Fibroblast of skin of abdomen (primary cell): ENCODE measurements at places on chromosomes 2 and 18.

GRCh38 chr2:60577682-60578283 lies 24.3 kb upstream of the BCL11A start:
- DNase-seq, result no peak

- peak; percentile 96 for DNase-seq
These were observed at the start of gene HOXD8 for GRCh38 chr2:176128982-176129796. HOXD8 (plus strand) TSS chr2:176129705; CDS start chr2:176130367, 662 bp downstream.

DNA sequence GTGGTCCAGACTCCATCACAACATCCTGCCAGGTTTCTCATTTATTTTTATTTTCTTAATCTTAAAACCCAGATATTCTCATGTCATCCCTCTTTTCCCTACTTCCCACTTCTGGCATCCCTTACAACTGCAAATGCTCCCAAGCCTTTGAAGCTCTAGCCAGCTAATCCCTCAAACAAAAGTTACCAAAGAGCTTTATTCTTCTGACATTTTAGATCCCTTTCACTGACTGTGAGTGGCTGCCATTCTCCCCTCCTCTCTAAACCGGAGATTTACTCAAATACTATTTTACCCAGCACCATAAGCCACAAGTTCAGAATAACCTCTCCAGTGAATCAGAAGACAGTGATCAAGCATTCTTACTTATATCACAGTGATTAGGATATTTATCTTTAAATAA lies 569.0 kb upstream of the SYT4 start:
- DNase-seq, result no peak

DNA sequence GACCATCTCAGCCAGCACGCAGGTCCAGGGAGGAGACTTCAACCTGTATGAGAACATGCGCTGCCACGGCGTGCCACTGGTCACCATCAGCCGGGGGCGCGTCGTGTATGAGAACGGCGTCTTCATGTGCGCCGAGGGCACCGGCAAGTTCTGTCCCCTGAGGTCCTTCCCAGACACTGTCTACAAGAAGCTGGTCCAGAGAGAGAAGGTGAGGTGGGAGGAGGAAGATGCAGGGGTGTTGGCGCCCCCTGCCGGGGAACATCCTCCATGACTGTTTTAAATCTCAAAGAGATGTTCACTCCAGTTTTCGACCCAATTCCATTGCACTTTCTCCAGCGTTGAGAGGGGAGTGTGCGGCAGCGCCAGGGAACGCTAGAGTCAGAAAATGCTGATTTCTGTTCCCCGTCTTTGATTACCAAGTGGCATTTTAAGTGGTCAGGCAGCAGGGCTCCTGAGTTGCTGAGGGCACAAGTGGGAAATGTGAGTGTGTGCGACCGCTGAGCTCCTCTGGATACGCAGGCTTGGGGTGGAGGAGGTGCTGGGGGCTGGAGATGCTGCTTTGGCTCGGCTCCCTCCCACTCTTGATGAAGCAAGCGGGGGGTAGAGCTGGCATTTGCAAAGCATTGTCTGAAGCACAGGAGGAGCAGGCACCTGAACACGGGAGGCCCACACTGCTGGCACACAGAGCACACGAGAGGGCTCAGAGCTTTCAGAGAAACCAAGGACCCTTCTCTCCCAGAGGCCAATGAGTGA lies 27.7 kb upstream of the MAPRE3 start:
- DNase-seq, result peak; percentile 48

- no peak for DNase-seq
These were observed 376.5 kb downstream of the ALK start for GRCh38 chr2:29544917-29545316.

GRCh38 chr2:31082002-31082401 lies 56.2 kb downstream of the GALNT14 start:
- no peak for DNase-seq

DNA sequence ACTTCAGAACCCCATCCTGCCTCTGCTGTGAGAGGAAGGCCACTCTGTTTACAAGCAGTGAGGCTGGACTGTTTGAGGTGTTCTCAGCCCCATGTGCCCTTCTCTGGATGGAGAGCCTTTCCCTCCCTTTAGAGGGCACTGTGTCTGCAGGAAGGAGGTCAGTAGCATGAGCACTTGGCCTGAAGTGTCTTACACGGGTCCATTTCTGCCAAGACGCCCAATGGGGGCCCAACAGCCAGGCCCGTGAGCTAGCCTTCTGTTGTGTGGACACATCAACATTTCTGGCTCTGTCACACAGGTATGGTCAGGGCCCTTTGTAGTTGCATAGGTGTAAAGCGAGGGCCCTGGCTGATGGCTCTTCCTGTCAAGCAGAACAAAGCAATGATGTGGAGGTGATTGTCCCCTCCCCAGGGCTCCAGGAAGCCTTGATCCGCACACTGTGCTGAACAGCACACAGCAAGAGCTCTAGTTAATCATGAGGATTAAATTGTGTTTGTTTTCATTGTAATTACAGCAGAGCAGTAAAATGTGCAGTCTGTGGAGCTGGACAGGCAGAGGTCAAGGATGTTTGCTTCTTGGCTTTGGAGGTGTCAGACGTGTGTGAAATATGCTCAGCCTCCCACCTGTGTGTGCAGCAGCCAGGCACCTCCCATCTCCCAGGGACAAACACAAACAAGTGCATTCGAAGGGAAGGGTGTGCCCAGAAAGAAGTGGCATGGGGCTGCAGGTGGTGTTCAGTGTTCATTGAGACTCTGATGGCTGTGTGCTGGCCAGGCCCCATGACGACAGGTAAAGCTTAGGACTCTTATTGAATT lies 132.1 kb downstream of the SH3RF3 start:
- no peak for DNase-seq

GRCh38 chr18:47877892-47878291 lies 52.6 kb downstream of the SMAD2 start:
- DNase-seq, result no peak

GRCh38 chr2:44942304-44943030 lies 965 bp downstream of the SIX3 start:
- no peak for DNase-seq

- DNase-seq, result peak; percentile 52
These were observed 213.0 kb downstream of the PIEZO2 start for GRCh38 chr18:10936176-10937053.

- DNase-seq, result peak; percentile 95
These were observed 370.3 kb downstream of the SETBP1 start for GRCh38 chr18:45050712-45051601.

- no peak for DNase-seq
These were observed 33.0 kb downstream of the MAL start for GRCh38 chr2:95058466-95058988.

- no peak for DNase-seq
These were observed 6.3 kb upstream of the COLEC12 start for GRCh38 chr18:506801-507200.

DNA sequence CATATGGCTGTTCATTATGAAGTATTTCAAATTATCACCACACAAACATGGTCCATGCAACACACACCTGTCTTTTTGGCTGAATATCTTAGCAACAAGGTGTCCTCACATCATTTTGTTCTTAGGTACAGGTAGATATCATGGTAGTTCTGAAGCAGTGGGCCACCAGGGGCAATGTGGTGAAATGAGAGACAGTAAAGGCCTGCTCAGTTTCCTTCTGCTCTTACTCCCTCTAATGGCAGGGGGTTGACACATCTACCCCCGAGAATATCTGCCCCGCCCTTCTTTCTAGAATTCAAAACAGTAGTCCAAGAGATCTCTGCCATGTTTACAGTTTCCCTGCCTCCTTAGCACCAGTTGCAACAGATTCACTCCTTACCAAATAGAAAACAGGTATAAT lies 147.0 kb upstream of the KLHL14 start:
- peak; percentile 28 for DNase-seq

DNA sequence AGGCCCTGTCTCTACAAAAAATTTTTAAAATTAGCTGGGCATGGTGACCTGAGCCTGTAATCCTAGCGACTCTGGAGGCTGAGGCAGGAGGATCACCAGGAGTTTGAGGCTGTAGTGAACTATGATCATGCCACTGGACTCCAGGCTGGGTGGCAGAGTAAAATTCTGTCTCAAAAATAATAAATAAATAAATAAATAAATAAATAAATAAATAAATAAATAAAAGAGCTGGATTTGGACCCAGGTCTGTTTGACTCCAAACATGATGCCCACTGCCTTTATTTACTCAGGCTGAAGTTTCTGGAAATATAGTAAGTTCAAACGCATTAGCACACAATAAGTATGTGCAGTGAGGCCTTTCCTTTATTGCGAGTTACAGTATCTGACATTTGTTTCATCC lies 75.0 kb downstream of the THNSL2 start:
- no peak for DNase-seq

- peak; percentile 21 for DNase-seq
These were observed 1.9 kb upstream of the ITGB6 start for GRCh38 chr2:160201849-160202539.

DNA sequence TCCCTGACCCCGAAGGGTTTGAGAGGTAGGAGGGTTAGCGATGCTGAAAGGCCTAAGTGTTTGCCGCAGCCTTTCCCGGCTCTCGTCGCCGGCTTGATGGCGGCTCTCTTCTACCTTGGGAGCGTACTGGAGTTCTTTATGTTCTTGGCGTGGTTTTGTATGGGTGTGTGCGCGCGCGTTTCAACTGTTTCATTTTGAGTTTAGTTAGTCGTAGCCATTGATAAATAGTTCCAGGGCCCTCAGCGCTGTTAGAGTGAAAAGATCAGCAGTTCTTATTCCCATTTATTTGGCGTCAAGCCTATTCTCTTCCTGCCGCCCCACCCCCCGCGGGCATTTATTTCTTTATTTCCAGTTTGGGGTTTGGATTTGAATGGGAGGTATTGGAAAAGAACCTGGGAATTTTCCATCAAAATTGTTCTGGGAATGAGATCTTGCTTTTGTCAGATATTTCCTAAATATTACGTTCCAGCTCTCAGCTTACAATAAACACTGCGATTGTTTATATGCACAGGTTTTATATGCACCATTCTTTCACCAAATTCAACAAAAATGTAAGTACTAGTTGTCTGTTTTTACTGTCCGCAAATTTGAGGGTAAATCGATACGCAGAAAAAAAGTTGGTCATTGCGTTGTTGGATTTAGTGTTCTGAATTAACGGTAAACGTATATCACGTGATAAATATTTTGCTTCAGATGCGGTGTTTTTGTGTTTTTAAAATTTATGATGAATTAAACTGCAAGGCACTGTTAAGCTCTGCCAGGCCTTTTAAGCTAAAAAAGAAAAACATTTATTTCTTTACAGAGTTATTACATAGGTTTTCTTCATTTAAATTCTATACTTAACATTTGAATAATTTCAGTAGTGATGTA lies 954 bp downstream of the CCNT2 start:
- DNase-seq, result peak; percentile 8

GRCh38 chr2:43950383-43951008 lies 45.3 kb downstream of the LRPPRC start:
- DNase-seq, result peak; percentile 27

DNA sequence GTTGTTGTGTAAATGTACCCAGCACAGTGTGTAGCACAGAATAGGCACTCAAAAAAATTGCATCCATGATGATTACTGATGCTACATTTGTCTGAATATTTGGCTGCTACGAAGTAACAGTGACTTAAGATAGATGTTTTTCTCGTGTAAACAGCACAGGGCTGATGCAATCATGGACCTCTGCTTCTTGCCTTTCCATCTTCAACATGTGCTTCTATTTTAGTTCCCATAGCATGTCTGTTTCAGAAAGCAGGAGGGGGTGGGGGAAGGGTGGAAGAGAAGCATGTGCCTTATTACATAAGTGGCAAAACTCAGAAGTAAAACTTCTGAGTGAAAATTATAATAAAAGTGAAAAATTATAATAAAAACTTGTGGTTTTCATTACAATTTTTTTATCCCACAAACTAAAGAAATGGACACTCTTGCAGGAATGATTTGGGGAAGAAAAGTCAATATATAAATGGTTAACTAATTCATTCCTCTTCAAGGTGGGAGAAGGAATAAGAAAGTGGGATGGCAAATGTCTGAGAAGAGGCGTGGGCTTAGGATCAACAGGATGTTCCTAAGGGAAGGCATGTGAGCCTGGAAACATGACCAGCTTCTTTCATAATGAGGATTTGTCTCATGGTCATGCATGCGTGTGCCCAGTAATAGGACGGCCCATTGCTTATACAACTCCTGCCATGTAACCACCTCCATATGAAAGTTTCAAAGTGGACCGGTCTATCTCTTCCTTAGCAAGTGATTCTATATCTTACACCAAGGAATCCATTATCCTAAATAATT lies 27.2 kb downstream of the CCBE1 start:
- DNase-seq, result peak; percentile 87

GRCh38 chr2:122129399-122129798 lies 373.9 kb downstream of the TSN start:
- DNase-seq, result no peak

DNA sequence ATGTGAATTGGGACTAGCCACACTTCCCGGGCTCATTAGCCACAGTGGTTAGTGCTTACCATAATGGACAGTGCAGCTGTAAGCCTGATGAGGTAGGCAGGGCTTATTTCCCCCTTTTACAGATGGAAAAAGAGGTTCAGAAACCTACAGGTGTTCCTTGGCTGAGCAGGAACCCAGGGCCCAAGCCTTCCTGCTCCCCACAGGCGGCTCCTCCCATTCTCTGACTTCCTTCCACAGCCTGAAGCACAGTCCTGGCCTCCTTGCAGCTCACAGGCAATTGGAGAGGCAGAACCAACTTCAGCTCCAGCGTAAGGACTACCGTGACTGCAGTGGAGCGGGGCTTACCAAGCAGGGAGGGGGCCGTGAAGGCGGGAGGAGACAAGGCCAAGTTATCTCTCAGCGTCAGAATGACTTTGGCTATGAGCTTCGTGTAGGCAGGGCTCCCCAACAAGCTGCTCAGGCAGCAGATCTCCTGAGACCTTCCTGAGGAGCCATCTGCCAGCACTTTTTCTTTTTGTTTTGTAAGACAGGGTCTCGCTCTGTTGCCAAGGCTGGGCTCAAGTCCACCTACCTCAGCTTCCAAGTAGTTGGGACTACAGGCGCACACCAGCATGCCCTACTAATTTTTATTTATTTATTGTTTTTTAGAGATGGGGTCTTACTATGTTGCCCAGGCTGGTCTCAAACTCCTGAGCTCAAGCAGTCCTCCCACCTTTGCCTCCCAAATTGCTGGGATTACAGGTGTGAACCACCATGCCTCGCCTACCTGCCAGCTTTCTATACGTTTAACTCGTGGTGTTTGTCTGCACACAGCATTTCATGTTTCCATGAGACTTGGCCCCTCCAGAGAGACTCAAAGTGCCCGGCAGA lies 34.2 kb upstream of the NT5DC4 start:
- DNase-seq, result no peak
